Inflammatory macrophage treated with lipopolysaccharide for 1 hour (primary cell): ENCODE measurements at places on chromosomes 12 and 14.

- DNase-seq = no peak
Observed at GRCh38 chr12:51687614-51688013, 96.6 kb downstream of the SCN8A start.

DNA sequence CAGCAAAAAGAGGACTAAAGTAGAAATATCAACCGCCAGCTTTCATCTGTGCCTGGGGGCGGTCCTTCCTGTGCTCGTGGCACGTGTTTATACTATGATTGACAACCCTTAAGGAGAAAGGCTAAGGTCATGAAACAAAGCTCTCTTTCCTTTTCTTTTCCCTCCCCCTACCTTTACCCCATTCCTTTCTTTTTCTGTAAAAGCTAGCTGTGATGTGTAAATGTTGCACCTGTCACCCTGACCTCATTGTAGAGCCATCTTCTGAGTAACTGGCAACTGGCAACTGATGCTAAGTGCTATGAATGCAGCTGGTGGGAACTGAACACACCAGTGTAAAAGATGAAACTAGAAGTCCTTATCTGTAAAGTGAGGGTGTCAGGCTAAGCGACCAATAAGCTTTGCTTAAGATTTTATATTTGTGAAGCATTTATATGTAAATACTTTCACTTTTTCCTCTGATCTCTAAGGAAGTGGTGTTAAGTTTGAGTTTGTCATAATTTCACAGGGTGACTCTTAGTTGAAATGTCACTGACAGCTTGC lies 102.8 kb upstream of the BCAT1 start:
- peak; percentile 47 for DNase-seq

DNA sequence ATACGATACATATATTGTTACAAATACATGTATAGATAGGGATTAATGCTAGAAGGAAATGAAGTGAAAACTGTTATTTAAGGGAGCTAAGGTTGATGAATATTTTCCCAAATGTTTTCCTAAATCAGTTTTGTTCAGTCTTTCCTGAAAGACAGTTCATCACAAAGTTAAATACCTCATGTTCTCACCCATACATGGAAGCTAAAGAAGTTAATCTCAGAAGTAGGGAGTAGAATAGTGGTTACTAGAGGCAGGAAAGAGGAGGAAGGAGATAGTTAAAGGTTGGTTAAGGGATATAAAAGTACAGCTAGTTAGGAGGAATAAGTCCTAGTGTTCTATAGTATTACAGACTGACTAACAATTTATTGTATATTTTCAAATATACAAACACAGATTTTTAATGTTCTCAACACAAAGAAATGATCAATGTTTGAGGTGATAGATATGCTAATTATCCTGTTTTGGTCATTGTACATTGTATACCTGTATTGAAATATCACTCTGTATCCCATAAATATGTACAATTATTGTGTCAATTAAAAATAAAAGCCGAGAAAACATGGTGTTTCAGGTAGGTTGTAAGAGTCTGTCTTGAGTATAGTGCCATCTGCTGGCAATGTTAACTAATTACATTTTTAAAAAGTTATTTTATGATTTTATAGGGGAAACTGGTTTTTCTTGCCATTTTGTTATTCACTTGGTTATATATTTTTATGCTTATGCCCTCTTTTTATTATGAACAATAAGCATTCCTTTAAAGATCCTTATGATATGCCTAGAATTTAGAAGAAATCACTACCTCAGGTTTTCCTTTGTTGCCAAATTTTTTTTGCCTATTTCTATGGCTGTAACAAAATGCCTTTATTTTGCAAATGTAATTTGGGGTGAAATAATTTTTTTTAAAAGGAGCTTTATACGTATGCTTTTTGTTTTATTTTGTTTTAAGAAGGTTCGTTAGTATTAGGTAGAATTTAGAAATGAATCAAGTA lies 26.9 kb downstream of the ZDHHC17 start:
- DNase-seq = peak; percentile 46

DNA sequence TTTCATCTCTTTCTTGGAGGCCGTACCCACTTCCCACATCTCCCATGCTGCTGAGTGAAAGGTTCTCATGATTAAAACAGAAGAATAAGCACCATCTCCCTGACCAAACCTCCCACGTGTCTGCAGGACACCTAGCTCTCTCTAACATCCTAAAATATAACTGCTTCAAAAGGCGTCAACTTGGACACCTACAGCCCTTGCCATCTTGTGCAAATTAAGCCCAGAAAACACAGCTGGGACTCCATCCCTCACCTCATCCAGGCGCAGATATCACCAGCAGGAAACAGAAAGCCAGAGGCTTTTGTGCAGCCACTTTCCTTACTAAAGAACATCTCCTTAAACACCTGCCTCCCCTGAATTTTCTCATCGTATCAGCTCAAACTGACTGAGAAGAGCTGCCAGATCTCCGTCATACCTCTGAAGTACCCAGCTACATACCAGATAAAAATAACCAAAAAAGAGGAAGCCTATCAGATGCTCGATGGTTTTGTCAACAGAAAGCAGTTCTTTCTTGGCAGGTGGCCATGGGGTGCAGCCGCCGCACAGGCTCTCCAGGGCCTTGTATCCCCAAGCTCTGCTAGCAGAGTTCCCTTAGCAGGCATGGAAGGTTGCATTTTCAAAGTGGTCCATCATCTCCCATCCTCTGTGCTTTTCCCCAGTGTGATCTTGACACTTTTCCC lies 28.8 kb downstream of the MAP3K9 start:
- peak; percentile 19 for DNase-seq

DNA sequence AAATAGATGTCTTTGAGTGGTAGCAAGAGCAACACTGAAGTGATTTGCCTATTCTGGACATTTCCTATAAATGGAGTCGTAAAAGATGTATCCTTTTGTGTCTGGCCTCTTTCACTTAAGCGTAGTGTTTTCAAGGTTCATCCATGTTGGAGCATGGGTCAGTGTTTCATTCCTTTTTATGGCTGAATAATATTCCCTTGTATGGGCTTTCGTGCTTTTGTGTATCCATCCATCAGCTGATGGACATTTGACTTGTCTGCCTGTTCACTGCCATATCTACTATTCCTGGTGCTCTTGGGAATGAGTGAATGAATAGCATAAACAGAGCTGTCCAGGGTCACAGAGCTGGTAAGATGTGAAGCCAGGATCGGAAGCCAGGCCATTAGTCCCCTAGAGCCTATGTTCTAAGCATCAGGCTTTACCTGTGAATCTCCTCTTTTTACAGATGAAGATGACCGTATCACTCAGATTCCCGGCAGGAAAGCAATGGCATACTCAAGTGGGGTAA lies 1.8 kb upstream of the P2RX7 start:
- DNase-seq = no peak

GRCh38 chr12:45745861-45746277 lies 16.4 kb downstream of the ARID2 start:
- DNase-seq = peak; percentile 43

GRCh38 chr12:128823216-128823915 lies 392 bp downstream of the SLC15A4 start:
- DNase-seq = no peak

DNA sequence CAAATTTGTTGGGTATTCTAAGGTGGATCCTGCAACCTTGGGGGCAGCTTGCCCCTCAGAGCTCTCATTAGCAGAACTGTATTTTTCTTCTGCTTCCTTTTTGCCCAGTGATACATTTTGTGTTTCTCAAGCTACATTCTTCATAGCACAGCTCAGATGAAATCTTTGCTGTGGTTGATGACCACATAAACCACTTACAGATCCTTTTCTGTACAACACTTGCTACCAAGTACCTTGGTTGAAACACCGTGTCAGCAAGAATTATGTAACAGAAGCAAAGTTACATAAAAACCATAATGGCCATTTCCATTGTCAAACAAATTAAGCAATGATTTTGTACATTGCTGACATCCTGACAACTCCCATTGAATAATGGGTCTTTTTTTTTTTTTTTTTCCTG lies 9.7 kb upstream of the PLBD1 start:
- peak; percentile 35 for DNase-seq

- DNase-seq = no peak
Observed at GRCh38 chr12:85441741-85442140, 161.7 kb downstream of the ALX1 start.

GRCh38 chr14:70881549-70882177 lies 25.6 kb upstream of the PCNX1 start:
- peak; percentile 89 for DNase-seq

GRCh38 chr12:70557583-70558191 lies 79.5 kb downstream of the PTPRB start:
- no peak for DNase-seq
